CD4-positive, alpha-beta T cell treated with Interferon alpha-2 for 1 hour (primary cell): ENCODE measurements at places on chromosomes 7 and 10.

DNA sequence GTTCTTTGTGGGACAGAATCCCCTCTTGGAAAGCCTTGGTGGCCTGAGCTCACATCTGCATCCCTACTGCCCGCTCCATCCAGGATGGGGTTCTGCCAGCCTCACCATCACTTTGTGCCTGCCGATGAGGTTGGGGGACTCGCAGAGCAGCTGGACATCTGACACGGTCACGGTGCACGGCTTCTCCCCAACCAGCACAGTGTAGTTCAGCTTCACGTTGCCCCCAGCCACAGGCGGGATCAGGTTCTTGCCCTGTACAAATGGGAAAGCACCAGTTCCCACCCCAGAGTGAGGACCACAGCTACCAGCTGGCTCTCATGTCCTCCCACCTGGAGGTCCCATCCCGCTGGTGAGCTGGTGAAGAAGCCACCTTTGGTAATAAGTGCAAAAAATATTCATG is 395.8 kb downstream of the PLXNA4 start:
- no peak for DNase-seq

- DNase-seq, result no peak
Measured at GRCh38 chr7:41465571-41465970, 237.3 kb downstream of the INHBA start.

- no peak for DNase-seq
Measured at GRCh38 chr10:30238836-30239235, 110.2 kb downstream of the MTPAP start.

DNA sequence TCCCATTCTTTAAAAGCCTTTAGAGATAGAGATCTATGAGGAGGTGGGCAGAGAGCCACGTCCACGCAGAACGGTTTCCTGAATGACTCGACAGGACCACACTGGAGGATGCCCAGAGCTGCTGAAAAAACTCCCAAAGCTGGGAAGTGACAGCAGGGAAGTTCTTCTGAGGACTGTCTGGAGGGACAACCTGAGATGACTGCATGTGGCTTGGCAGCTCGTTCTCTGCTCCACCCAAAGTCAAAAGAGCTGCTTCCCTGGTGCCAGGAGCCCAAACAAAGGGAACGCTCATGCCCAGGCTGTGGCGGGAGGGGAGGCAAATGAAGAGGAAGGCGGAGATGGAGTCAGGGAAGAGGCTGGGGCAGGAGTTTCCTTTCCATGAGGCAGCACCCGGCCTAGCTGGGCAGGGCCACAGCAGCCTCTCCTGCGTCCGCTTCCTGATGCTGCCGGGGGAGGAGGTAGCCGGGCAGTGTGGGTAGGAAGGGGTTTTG is 95.4 kb downstream of the CCDC3 start:
- DNase-seq, result no peak

DNA sequence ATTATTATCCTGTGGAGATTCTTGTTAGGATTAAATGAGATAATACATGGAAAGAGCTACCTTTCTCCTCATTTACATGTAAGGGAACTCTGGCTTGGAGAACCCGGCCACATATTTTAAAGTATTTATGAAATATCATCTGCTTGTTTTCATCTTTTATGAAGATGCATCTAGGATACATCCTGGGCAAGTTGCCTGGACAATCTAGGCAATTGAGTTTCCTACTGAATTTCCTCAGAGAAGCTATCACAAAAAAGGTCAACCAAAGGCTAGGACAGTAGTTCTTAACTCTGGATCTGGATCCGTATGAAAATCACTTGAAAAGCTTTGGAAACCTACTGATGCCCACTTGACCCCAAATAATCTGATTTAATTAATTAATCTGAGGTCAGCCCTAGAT is 140.7 kb downstream of the MTPAP start:
- no peak for DNase-seq

- DNase-seq, result no peak
Measured at GRCh38 chr10:102559764-102560163, 56.0 kb downstream of the SUFU start.

GRCh38 chr10:50561266-50561665 is 62.5 kb downstream of the SGMS1 start:
- no peak for DNase-seq

DNA sequence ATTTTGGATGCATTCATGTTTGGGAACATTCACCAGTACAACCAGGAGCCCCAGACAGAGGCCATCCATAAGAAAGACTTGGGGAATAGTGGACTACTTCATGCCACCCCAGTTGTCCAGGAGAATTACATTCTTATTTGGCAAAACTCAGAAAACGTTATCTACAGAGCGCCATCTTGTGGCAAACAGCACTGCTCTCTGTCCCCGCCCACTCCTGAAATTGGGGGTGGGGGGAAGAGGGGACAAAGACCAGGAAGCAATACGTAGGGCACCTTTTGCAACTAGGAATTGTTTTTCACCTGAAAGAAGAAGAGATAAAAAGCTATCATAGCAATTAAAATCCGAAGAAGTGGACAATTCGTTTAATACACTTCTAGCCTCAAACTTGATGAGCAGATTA is 134.6 kb upstream of the MGMT start:
- DNase-seq, result no peak
